ENCODE measurements at places on chromosomes 3 and 15.

GRCh38 chr3:125512135-125512920 lies 7.7 kb downstream of the SNX4 start:
- DNase-seq = no peak

- DNase-seq = no peak
Measured at GRCh38 chr3:65974509-65974908, 64.2 kb downstream of the MAGI1 start.

DNA sequence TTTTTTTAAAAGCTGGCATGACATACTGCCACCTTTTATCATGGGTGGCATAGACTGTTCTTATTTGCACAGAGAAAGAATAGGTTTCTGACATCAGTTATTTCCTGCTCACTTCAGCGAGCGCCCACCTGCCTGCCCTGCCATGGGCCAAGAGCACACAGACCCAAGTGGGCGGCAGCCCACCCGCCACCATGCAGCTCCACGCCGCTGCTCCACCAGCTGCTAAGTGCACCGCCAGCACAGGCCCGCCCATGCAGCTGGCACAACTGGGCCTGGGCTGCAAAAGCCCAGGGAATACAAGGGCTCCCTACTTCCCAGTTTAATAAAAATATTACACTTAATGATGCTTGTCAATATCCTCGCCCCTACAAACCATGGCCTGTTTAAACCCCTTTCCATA lies 15.4 kb downstream of the ZNF148 start:
- DNase-seq = no peak

DNA sequence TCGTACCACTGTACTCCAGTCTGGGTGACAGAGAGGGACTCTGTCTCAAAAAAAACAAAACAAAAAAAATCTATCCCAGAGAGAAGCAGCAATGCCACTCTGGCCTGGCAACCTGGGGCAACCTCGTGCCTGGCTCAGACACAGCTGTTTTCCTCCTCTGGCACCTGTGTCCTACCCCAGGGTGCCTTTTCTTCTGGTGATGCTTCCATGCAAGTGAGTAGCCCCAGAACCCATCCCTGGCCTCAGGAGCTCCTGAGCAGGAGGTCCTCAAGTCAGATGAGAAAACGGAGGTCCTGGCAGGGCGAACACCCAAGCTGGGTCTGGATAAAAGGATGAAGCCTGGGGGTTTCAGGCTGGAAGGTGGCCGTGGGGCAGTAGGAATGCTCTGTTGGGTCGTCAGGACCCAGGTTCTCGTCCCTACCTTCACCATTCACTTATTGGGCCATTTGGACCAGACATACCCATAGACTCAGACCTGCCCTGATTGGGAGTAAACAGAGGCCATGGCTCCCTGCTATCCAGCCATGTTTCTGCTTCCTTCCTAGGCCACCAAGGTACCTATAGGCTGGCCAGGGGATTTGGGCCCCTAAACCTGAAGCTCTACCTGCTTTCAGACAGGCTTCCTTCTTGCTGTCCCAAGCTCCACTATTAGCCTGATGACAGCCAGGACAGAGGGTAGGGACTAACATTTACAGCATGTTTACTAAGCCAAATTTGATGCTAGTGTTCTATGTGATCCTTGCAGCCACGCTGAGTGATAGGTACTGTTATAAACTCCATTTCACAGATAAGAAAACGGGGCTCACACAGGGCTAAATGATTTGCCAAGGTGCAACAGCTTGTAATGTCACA lies 102.2 kb downstream of the DAPK2 start:
- no peak for DNase-seq

DNA sequence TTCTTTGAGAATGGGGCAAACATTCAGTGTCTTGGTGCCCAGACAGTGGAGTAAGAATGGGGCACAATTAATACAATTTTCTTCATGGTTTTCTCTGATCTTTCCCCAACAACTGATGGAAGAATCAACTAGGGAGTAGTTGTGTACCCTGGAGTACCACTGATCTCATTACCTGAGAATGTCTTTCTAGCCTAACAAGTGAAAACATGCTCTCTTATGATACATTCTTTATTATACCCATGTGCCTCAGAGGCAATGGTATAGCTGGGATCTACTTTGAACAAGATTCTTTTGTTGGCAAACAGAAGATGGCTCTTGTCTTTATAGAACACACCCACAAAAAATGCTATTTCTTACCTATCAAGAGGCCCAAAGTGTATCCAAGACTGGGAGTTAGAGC lies 250.6 kb upstream of the CMC1 start:
- no peak for DNase-seq

GRCh38 chr3:174614036-174614435 lies 245.1 kb upstream of the NAALADL2 start:
- no peak for DNase-seq

- DNase-seq = peak; percentile 48
Measured at GRCh38 chr3:56800832-56801661, 702 bp downstream of the ARHGEF3 start.

DNA sequence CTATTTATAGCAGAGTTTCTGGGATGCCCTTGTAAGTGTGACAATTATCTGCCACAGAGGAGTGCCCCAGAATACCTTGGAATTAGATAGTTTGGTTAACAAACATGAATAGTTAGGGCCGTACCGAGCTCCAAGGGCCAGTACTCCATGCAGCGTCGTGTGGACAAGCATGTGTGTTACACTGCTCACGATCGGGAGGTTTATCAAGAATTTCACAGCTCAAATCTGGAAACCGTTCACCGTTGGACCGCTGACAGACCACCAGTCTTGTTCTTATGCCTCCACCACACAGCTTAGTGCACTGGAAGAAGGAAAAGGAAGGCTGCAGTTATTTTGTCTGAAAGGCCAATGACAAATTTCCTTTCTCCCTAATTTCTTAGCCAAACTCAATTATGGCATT lies 93.7 kb downstream of the ADAMTS9 start:
- peak; percentile 61 for DNase-seq

GRCh38 chr15:68585574-68586273 lies 6.9 kb downstream of the CORO2B start:
- no peak for DNase-seq

DNA sequence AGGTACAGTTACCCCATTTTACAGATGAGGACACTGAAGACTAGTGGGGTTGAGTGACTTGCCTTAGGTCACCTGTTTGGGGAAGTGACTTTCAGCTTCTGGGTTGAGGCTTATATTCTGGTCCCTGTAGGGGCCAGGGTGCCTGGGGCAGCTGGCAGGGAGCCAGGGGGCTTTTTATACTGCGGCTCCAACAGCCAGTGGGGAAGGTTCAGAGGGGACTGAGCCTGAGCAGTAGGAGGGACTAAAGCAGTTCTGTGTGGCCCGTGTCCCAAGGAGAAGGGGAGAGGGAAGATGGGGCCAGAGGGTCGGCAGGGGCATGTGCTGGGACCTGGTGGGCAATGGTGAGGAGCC lies 37.7 kb downstream of the SLC6A6 start:
- no peak for DNase-seq

- DNase-seq = no peak
Measured at GRCh38 chr3:28651159-28651558, 302.5 kb upstream of the AZI2 start.

DNA sequence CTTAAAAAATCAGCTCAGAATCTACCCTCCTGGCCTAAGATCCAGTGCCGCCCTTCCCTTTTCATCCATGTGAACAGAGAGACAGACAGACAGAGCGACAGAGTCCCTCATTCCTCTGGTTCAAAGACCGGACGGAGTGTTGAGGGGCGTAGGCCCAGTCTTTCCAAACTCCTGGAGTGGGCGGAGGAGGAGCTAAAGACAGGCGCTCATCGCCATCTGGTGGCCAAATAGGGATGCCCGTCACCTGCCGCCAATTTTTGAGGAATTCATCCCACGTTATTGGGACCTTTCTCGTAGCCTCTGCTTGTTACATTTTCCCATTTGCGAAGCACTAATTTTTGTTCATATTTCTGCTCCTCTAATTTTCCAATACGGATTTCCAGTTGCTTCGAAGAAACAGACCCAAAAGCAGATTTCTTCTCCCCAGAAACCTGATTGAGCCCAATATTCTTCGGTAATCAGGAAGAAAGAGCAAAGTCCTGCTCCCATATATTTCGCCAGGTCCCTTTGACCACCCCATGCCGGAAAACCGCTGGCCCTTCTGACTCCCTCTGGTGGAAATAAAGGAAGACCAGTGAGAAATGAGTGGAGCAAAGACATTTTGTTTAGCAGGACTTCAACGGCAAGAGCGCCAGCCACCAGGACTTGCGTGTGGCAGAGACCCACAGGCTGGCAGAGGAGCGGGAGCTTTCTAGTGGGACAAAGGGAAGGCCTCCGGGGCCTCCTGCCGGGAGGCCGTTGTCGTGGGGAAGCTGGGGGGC lies 88.0 kb downstream of the LRRK1 start:
- DNase-seq = peak; percentile 82

DNA sequence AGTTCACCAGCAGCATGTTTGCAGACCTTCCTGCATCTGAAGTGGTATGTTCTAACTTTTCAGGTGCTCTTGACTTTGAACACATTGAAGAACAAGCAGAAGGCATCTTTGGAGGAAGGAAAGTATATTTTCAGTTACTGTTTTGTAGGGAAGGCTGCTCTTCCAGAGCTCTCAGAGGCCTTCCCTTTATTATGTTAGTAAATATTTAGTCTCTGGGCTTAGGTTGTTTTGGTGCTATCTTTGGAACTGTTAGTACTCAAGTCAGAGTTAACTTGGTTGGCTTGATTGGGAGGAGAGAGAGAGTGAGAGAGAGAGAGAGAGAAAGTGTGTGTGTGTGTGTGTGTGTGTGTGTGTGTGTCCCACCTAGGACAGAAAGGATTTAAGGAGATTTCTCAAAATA lies 188.2 kb downstream of the ITPR1 start:
- no peak for DNase-seq

- peak; percentile 71 for DNase-seq
Measured at GRCh38 chr15:67820992-67821783, 4.1 kb upstream of the SKOR1 start.

DNA sequence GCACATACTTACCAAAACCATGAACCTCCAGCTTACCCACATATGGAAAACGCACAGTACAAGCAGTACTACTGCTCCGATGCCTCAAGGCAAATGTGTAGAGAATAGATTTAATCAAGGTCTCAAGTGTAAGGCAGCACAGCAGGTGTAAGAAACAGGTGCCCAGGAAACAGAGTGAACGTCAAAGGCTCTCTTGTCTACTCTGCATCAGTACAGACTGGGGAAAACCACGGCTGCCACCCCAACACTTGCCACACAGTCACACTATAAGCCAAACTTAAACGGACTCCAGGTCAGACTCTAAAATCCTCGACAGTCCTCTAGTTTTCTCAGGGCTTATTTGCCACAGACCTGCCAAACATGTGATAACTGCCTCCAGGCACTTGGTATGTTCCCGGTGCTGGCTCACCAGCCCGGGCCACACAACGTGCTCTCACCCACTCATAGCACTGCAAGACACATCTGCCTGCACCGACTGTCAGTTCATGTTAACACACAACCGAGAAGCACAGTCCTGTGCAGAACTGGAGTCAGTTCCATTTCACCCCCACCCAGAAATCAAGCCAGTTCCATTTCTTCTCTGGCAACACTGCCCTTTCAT lies 30.6 kb downstream of the ABCC5 start:
- no peak for DNase-seq

- DNase-seq = no peak
Measured at GRCh38 chr3:54547051-54547450, 380.8 kb downstream of the LRTM1 start.
